Muscle of leg (tissue), 16 donors: ENCODE measurements at places on chromosomes 7 and 10.

GRCh38 chr7:112201411-112201810 is 4.8 kb downstream of the DOCK4 start:
- DNase-seq, result no peak

GRCh38 chr10:33410096-33410859 is 75.8 kb upstream of the NRP1 start:
- no peak for DNase-seq

GRCh38 chr10:132162021-132162531 is 24.7 kb upstream of the DPYSL4 start:
- peak; percentile 60 for DNase-seq

GRCh38 chr10:50452603-50453002 is 171.2 kb downstream of the SGMS1 start:
- no peak for DNase-seq
